ENCODE measurements at places on chromosomes 5 and 9.

GRCh38 chr9:126894052-126894603, 20.5 kb upstream of the RALGPS1 start:
- no peak for DNase-seq

GRCh38 chr5:149630337-149630736, 49.0 kb downstream of the ARHGEF37 start:
- no peak for DNase-seq

DNA sequence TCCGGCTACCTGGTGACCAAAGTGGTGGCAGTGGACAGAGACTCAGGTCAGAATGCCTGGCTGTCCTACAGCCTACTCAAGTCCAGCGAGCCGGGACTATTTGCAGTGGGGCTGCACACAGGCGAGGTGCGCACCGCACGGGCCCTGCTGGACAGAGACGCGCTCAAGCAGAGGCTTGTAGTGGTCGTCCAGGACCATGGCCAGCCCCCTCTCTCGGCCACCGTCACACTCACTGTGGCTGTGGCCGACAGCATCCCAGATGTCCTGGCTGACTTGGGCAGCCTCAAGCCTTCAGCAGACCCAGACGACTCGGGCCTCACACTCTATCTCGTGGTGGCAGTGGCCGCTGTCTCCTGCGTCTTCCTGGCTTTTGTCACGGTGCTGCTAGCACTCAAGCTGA, 2.1 kb downstream of the PCDHGA4 start:
- DNase-seq = no peak

GRCh38 chr5:28012538-28012937, 974.2 kb upstream of the CDH9 start:
- DNase-seq = no peak

GRCh38 chr5:9447691-9448090, 98.2 kb downstream of the SEMA5A start:
- no peak for DNase-seq

GRCh38 chr9:8719833-8720486, 920.4 kb upstream of the DMAC1 start:
- no peak for DNase-seq

DNA sequence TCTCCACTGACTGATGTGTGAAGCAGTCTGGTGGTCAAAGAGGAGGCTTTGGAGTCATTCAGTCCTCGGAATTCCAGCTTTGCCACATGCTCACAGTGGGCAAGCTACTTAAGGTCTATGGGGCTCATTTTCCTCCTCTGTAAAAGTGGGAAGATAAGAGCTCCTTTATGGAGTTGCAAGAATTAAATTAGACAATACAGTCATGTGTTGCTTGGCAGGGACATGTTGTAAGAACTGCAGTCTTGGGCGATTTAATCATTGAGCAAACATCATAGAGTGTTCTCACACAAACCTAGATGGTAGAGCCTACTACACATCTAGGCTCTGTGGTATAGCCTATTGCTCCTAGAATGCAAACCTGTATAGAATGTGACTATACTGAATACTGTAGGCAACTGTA, 253.9 kb downstream of the SH3GL2 start:
- no peak for DNase-seq

GRCh38 chr9:132986640-132987620, 8.4 kb downstream of the GFI1B start:
- no peak for DNase-seq

GRCh38 chr5:107806271-107806670, 135.5 kb upstream of the EFNA5 start:
- no peak for DNase-seq

- no peak for DNase-seq
These were observed 21.1 kb downstream of the ORM2 start for GRCh38 chr9:114350636-114351401.

GRCh38 chr9:81595887-81596543, 93.3 kb downstream of the TLE1 start:
- no peak for DNase-seq

GRCh38 chr5:139271201-139272027, 22.1 kb upstream of the MATR3 start:
- DNase-seq = no peak

GRCh38 chr9:89591274-89592212, 13.3 kb upstream of the GADD45G start:
- no peak for DNase-seq

DNA sequence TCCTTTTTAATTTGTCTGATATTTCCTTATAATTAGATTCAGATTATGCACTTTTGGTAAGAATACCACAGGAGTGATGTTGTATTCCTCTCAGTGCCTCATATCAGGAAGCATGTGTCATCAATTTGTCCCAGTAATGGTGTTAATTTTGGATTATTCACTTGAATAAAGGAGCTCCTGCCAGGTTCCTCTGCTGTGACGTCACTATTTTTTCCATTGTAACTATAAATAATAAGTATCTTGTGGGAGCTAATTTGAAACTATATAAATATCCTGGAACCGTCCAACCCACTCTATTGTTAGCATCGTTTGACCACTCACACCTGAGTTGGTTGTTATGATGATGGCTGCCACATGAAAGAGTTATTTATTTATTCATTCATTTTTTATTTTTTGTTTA, 107.9 kb downstream of the INVS start:
- DNase-seq = no peak

- DNase-seq = no peak
These were observed 17.1 kb downstream of the DELE1 start for GRCh38 chr5:141940695-141941271.

DNA sequence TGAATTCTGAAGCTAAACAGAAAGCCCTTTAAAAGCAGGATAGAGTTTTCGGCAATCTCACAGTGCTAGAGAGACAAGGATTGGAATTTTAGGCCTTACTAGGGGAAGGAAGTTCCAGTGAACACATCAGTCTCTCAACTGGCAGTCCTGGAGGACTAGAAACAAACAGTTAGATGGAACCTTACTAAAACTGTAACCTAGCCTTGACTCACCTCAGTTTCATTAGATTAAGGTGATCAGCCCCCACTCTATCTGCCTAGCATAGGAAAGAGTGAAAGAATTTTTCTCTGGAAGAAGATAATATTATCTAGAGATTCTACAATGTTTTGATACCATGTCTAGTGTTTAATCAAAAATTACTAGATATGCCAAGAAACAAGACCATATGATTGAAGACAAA, 25.8 kb upstream of the SMIM23 start:
- DNase-seq = no peak

- no peak for DNase-seq
These were observed 193.7 kb downstream of the BRINP1 start for GRCh38 chr9:119175581-119175980.

DNA sequence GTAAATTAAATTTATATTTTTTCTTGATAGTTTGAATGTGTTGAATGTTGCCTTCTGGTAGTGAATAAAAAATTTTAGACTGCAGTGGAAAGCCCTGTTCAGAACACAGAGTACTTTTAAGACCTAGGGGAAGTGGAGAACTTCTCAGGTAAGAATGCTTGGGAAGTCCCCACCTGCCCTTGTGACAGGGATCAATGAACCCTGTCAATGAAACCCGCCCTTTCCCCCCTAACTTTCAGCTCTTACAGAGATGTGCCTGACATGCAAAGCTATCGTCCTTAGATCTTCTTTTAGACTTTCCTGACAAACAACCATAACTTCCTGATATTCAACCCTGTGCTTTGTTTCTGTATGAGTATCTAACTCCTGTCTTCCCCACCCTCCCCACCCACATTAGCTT, 562.7 kb downstream of the TLE4 start:
- no peak for DNase-seq

- no peak for DNase-seq
These were observed 3.7 kb upstream of the ICE1 start for GRCh38 chr5:5418764-5419163.

DNA sequence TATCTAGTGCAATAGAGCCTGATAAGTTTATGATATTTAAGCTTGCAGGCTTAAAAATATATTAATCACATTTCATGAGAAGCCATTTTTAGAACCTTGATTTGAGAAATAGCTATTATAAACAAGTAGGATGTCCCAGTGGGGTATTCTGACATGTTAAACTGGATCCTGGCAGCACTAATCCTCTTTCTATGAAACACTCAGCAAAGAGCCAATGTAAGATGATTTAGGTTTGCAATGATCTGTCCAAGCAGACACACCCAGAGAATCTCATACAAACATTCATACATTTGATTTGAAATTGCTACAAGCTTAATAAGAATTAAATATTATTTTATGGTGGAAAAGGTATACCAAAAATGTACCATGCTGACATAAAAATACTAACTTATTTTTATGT, 86.5 kb downstream of the ERP44 start:
- no peak for DNase-seq

- no peak for DNase-seq
These were observed 638.3 kb downstream of the HTR1A start for GRCh38 chr5:63323926-63324325.

DNA sequence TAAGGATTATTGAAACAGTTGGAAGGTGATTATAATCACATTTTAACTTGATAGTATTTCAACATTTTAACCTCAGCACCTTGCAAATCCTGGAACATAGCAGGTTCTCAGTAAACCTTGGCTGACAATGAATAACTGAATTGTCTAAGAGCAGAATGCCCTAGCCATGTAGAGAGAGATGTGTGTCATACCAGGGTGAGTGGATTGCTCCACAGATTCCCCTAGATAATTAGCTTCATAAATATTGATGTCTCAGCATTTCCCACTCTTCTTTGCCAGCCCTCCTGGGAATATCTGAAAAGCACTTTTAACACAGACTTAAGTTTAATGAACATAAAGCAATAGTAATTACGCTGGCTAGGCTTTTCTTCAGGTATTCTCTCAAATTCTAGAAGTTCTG, 363.5 kb downstream of the MAN2A1 start:
- DNase-seq = no peak

GRCh38 chr9:71518045-71518827, 250.1 kb downstream of the CEMIP2 start:
- no peak for DNase-seq

GRCh38 chr5:172455511-172456061, 1.3 kb upstream of the SH3PXD2B start:
- DNase-seq = no peak

- no peak for DNase-seq
These were observed 6.9 kb upstream of the AKNA start for GRCh38 chr9:114394523-114395333.

GRCh38 chr5:35338157-35338453, 107.8 kb upstream of the PRLR start:
- DNase-seq = no peak

GRCh38 chr9:123771690-123772089, 158.2 kb downstream of the DENND1A start:
- DNase-seq = no peak

DNA sequence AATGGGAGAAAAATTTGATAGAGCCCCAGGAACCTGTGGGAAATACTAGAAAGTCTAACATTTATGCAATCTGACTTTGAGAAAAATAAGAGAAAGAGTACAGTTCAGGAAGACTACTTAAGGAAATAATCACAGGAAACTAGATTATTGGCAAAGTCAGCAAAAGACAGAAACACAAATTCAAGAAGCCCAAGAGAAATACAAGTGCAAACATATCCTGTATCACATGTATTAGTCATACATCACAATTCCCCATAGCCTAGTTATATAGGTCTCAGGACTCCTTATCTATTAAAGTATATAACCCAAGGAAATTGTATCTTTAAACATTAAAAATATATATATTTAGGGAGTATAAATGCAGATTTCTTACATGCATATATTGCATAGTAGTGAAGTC, 100.8 kb downstream of the HOMER1 start:
- DNase-seq = no peak

Data from CD4-positive, alpha-beta T cell treated with Interleukin-17A for 1 hour (primary cell).